Iris pigment epithelial cell (primary cell): ENCODE measurements at places on chromosomes 2 and 18.

DNA sequence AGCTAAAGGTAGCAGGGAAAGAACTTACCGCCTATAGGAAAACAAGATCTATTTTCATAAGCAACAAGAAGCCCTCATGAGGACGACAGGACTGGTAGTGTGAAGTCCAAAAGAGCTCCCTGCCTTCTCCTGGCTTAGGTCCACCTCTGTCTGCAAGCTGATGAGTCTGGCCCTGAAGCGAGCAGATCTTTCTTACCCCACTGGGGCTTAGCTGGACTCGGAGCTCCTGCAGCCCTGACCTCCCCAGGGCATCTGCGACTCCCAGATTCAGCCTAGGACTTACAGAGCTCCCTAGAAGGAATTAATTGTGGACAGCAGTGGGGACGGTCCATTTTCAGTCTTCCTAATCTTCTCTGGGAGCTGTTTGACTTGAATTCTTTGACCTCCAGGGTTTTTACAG lies 53.7 kb downstream of the MCFD2 start:
- no peak for DNase-seq

DNA sequence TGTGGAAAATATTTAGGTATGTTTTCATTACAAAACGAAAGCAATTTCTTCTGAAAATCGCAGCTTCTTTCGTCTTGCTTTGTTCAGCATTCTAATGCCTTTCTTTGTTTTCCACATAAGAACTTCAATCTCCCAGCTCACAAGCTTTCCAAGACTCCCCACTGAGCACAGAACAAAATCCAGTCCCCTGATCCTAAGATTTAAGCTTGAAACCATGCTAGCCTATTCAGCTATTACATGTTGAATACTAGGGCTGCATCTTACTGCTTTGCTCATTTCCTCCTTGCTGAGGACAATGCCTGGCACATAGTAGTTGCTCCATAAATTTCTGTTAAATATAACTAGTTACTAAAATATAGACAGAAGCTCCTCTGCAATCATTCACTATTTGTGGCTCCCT lies 160.6 kb downstream of the GALNT3 start:
- no peak for DNase-seq

- no peak for DNase-seq
Measured at GRCh38 chr2:64447317-64448040, 6.5 kb upstream of the LGALSL start.

- peak; percentile 94 for DNase-seq
Measured at GRCh38 chr18:68797871-68798270, at the start of gene CCDC102B. Gene CCDC102B (plus strand): TSS chr18:68798080. CDS start chr18:68836764, 38,684 bp downstream.

DNA sequence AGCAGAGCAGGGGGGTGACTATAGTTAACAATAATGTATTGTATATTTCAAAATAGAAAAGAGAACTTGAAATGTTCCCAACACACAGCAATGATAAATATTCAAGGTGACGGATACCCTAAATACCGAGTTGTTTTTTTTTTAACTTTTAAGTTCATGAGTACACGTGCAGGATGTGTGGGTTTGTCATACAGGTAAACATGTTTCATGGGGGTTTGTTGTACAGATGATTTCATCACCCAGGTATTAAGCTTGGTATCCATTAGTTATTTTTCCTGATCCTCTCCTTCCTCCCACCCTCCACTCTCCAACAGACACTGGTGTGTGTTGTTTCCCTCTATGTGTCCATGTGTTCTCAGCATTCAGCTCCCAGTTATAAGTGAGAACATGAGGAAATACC lies 164.5 kb upstream of the DNMT3A start:
- DNase-seq: no peak

- no peak for DNase-seq
Measured at GRCh38 chr18:77100751-77101355, 31.7 kb downstream of the MBP start.

DNA sequence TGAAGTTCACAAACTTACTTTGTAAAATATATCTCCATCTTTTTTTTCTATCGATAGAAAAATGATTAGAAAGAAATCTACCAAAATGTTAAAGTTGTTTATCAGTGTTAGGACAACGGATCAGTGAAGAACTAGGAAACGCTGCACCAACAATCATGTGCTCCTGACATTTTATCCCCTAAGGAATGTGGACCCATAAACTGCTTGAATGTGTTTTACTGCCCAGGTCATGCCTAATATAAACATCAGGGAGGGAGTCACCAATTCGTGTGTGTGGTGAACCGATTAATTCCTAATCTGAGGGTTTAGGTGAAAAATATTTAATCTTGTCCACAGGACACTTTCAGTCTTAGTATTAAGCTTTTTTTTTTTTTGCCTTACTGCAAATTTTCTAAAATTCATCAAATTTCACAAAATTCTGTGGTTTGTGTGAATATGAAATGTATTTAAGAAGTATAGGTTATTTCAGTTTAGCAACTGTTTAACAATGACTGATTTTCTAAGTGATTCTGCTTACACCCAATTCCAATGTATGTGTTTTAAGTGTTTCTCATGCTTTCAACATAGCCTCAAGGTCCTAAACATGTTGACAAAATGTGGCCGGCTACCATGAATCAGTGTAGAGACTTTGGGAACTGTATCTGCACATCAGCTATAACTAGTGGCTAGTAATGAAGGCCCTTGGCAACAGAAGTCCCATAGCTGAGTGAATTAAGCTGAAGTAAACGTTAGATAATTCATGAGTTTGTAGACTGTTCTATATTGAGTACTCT lies 11.1 kb upstream of the KIDINS220 start:
- DNase-seq: no peak

DNA sequence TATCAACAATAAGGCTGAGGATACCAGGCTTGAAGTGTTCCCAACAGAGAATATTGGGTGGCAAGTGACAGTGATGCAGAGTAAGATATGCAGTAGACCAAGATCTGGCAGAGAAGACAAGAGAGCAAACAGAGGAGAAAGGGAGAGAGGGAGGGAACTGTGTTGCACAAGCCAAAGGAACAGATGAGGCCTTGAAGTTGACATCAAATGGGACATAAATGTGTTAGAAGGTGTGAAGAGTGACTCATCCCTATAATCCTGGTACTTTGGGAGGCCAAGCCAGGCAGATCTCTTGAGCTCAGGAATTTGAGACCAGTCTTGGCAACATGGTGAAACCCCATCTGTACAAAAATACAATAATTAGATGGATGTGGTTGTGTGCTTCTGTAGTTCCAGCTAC lies 342.9 kb downstream of the PARD3B start:
- no peak for DNase-seq

GRCh38 chr2:165435611-165436010 lies 33.9 kb upstream of the CSRNP3 start:
- no peak for DNase-seq

DNA sequence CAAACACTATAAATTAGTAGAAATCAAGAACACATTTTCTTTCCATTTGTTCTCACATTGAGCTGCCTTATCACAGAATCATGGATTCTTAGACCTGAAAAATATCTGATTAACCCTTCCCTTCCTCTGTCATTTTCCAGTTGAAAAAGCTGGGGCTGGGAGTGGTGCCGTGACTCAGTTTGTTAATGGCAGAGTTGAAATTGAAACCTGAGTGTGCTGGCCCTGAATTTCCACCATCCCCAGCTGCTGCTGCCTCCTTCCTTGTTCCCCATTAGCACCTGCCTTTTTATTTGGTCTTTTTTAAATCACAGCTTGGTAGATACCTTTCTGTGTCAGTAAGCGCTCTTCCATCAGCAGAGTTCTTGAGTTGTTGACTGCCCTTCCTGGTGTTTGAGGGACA lies 10.6 kb downstream of the FARP2 start:
- DNase-seq: no peak

DNA sequence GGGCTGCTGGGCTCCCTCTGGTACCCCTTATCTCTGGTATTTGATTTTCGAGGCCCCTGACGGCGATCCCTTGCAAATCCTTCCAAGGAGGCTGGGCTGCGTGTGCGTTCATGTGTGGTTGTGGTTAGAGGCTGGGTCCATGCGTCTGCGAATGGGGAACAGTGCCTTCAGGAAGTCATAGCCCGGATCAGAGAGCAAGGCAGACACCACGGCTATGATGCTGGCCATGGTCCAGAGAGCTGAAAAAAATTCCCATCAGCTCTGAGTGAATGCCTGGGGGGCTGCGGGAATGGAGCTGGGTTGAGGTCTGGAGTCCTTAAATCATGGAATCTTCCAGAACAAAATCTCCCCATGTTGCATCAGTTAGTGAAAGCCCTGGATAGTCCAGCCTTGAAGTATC lies 145.5 kb downstream of the ACKR3 start:
- peak; percentile 4 for DNase-seq

- DNase-seq: peak; percentile 31
Measured at GRCh38 chr18:50356036-50356945, 18.6 kb upstream of the SKA1 start.

DNA sequence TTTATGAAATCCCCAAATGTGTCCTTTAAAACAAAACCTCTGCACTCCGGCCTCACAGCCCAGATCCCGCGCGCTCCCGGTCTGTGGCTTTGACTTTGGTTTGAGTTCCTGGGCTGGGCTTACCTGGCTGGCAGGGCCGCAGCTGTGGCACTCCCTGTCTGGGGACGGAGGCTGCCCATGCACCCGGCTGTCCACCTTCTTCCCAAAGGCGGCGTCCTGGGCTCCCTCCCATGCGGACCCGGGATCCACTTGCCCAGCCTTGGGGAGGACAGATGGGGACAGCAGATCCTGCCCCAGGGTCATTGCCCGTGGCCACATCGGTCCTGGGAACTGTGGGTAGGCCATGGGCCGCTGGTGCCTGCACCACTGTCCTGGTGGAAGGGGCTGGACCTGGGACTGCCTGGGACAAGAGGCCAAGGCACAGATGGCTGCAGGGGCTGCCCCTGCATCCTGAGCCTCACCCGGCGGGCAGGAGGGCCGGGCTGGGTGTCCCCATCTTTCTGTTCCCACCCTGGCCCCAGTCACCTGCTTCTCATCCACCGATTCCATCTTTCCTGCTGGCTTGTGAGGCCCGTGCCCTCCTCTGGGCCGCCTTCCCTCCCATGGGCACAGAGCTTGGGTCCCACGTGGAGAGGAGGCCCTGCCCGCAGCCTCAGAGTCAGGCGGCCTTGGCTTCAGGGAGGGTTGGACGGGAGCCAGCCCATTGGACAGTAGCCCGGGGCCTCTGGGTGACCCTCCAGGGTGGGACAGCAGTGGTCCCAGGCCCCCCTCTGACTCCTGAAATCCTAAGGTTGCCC lies 27.7 kb downstream of the NFATC1 start:
- no peak for DNase-seq

DNA sequence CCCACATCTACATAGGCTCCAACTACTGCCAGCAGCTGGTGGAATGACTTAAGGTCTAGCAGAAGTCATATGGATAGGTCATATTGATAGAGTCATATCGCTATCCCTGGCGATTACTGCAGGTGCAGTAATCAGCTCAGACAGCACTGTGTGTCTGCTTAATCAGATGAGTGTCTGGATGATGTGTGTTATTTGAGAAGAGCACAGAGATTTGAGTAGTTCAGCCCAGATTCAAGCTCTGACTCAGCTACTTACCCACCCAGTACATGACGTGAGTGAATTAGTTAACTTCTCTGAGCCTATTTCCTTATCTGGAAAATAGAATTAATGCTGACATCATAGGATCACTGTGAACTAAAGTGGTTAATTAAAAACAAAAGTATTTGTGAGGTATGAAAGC lies 78.9 kb downstream of the EHD3 start:
- DNase-seq: peak; percentile 92

- DNase-seq: no peak
Measured at GRCh38 chr2:189485146-189485545, 43.9 kb downstream of the WDR75 start.

- DNase-seq: no peak
Measured at GRCh38 chr18:32439241-32439640, 31.4 kb downstream of the GAREM1 start.

DNA sequence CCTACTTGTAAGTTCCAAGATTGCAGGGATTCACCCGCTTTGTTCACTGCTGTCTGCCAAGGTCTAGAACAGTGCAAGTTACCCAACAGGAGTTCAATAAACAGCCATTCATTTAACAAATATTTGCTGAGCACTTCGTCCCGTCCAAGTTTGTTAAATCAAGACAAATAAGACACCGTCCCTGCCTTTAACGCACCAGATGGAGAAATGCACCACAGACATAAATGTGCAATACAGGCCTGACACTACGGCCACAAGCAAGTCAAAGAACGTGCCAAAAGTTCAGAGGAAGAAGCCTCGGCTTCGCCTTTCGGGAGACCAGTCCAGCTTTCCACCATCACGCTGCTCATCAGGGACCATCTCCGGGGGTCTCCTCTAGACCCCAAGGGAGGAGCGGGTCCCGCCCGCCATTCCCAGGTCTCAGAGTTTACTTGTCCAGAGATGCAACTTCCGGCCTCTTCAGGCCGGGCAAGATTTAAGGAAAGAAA lies 429 bp downstream of the C2orf76 start:
- peak; percentile 54 for DNase-seq

- no peak for DNase-seq
Measured at GRCh38 chr2:47778698-47779425, 4.1 kb upstream of the MSH6 start.

DNA sequence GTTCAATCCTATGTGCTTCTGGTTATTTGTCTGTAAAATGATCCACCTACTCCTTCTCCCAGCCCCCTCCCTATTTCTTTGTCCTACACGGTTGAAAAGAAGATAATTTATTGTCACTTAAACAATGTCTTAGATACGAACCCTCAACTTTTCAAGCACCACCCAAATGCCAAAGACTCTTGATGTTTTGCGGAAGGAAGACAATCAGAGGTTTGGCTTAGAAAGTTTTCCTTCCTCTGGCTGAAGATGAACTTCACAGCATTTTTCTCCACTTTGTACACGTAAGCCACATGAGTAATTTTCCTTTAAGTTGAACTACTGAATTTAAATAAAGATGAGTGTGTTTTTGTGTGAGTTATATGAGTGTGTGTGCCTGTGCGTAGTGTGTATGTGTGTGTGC lies 25.5 kb upstream of the SLC8A1 start:
- DNase-seq: no peak

- DNase-seq: peak; percentile 23
Measured at GRCh38 chr2:238376884-238377391, 49.8 kb upstream of the ASB1 start.

- DNase-seq: no peak
Measured at GRCh38 chr18:42689310-42689709, 426.2 kb downstream of the RIT2 start.

GRCh38 chr2:127620866-127621265 lies 25.1 kb upstream of the GPR17 start:
- no peak for DNase-seq

- peak; percentile 62 for DNase-seq
Measured at GRCh38 chr2:3282056-3282998, 95.3 kb downstream of the EIPR1 start.

DNA sequence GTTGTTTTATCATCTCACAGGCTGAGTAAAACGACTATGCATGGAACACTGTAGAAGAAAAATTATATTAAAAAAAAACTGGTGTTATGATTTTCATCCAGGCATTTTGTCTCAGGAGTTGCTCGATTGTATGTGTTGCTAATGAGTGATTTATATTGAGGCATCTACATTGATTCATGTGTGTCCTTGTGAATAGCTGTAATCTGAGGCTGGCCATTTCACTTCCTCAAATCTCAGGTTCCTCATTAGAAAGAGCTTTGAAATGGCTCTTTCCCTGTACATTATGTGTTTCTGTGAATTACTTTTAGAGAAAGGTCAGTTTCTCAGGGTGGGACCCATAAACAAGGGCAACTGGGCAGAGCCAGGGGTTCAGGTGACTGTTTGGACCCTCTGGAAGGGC lies 2.3 kb downstream of the IL18R1 start:
- DNase-seq: no peak
